ENCODE measurements at places on chromosomes 6 and 20. TPM values are rescaled to one million over a fixed set of nuclear protein-coding genes. Genes with fewer than 3 reads are reported as not detected.

GRCh38 chr6:31267651-31268368 is 4.1 kb downstream of the HLA-C start:
- DNase-seq: no peak

BTN1A1 gene
- not detected for total RNA-seq

DST gene
- 3.1 TPM for total RNA-seq

- no peak for DNase-seq
These were observed 118.4 kb upstream of the NXT1 start for GRCh38 chr20:23232219-23232581.

- DNase-seq: no peak
These were observed 25.1 kb upstream of the UTRN start for GRCh38 chr6:144259986-144260385.

DNA sequence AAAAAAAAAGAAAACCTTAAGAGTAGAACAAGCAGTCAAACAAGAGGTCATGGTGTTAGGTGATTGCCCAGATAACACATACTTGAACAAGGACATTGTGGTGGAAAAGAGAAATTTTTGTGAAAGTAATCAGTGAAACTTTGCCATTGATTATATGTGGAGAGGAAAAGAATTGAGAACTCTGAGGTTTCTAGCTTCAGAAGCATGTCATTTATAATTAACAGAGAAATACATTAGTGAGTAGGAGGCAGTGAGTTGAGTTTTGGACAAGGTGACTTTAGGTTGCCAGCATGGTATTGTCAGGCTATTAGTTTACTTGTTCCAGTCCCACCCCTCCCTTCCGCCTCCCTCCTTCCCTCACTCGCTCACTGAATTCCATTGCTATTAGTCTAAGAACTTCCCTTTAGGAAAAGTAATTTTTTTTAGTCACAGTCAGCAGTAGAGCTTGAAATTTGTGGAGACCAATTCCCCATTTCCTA is 17.2 kb downstream of the TAB2 start:
- no peak for DNase-seq

- DNase-seq: no peak
These were observed 1155.3 kb upstream of the GJE1 start for GRCh38 chr6:140977403-140977802.

Data from T-cell (primary cell).